ENCODE measurements at places on chromosomes 16 and 17. TPM values are rescaled to one million over a fixed set of nuclear protein-coding genes. Genes with fewer than 3 reads are reported as not detected.

Gene TANC2
- 11.5 TPM for total RNA-seq

DNA sequence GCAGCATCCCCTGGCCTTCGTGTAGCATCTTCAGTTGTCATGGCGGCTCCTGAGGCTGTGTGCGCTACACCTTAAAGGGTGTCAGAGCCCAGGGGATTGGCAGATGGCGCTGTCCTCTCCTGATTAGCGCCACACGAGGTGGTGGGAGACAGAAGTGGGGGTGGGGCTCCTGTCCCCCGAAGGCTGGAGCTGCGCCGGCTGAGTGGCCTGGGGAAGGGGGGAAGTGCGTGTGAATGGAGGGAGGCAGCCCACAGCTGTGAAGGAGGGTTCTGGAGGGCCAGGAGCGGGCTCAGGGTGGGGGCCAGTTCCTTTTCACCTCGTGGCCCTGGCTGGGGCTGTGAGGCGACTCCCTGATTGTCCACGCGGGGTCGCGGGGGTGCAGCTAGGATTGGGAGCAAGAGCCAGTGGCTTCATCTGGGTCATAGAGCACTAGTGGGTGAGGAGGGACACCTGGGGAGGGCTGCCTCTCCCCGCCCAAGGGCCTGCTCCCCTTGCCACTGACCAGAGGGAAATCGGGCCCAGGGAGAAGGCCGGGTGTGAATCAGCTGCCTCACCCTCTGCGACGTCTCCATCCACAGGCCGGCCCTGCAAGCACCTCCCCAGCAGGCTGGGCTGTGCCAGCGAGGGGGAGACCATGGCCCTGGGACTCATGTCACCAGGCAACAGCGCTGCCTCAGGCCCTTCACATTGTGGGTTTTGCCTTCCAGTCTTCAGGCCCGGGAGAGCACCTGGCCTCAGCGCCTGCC is 14.1 kb downstream of the BAHCC1 start:
- no peak for DNase-seq

DNA sequence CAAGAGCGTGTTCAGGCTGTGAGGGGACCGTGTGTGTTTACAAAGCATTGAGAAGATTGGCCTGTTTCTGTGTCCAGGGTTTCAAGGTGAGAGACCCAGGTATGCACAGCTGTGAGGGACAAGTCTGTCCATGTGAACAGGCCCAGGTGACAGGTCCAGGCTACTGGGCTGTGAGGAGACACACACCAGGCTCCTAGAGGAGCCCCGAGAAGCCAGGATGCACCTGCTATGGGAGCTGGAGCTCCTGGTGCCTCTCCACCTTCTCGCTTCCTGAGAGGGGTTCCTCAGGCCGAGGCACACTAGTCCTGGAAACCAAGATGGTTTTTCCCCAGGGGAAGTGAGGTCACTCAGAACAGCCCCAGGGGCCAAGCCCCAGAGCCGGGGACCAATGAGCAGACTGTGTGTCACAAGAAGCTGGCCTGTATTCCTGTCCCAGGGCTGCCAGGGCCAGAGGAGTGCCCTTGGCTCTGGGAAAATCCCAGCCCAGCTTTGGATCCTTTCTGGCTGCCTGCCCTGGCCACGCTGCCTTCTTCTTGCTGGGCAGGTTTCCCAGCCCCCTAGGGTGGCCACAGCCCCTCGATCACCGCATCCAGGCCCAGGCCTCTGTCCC is 153.4 kb upstream of the PLCG2 start:
- no peak for DNase-seq

DNA sequence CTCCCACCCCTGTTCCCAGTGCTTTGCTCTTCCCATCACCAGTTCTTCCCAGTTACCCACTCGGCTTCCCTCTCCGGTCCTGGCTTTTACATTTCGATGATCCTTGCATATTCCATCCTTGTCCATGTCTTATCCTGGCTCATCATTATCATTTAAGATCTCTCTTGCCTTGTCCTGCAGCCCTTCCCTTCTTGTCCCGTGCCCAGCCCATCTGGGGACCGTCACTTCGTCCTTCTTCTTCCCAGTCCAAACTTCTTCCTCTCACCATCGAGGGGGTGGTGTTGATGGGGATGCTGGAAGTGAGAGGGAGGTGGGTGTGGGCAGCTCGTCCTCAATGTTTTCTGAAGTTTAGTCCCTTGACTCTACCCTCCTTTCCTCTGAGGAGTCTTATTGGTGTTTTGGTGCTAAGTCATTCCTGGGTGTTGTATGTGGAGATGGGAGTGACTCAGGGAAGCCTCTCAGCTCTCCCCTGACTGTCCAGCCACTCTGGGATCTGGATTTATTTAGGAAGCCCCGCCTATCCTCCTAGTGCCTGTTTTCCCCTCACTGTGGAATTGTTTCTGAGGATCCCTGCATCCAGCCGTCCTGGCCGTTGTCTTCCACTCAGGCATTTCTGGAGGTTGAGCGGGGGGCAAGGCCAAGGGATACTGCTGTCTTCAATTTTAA is 975 bp downstream of the SNX29 start:
- peak; percentile 26 for DNase-seq

DNA sequence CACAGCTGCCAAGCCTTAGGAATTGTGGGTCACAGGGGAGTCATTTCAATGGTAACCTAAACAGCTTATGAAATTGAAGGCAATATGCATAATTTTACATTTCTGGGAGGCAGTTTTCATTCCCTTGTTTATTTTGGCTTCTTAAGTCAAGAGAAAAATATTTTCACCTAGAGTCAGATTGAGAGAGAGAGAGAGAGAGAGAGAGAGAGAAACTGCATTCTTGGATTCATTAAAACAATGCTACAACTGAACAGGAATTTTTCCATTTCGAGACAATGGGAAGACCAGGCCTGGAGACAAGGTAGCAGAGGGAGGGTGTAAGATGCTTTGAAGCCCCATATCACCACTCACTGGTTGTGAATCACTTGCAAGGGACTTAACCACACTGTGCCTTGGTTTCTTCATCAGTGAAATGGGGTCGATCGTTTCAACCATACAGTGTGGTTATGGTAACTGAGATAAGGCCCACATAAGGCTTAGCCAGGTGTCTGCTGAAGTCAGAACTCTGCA is 224.7 kb upstream of the IRX3 start:
- no peak for DNase-seq

DNA sequence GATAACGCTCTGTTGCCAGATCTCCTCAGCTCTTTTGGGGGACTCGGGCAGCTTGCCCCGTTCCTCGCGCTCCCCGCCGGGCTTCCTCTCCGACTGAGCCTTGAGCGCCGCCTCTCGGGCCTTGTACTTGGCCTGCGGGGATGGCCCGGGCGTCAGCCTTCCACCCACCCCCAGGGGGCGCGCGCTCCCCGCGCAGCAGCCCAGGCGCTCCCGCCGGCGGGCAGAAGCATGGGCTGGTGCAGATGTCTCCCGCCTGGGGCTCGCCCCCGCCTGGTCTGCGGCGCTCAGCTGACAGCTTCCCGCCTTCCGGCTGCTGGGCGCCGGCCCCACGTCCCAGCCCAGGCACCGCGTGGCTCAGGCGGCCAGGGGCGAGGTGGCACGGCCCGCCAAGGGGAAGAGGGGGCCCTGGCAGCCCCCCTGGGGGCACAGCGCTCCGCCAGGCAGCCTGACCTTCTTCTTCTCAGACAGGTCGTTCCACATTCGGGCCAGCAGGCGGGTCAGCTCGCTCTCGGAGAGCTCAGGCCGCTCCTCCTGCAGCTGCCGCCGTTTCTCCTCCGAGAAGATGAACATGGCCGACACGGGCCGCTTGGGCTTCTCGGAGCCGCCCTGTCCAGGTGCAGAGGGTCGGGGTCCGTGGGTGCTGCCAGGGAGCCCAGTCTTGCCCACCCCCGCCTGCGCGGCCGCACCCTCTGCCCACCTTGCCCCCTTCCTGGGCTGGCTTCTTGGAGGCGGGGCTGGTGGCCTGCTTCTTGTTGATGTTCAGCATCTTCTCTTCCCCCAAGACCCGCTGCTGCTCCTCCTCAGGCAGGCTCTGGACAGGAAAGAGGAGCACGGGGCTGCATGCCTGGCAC is 8.9 kb downstream of the UBTF start:
- DNase-seq: peak; percentile 84
